ENCODE measurements at places on chromosomes 6 and 20.
A peak's percentile ranks its signal among the peaks of the same experiment; 100 is the strongest.

DNA sequence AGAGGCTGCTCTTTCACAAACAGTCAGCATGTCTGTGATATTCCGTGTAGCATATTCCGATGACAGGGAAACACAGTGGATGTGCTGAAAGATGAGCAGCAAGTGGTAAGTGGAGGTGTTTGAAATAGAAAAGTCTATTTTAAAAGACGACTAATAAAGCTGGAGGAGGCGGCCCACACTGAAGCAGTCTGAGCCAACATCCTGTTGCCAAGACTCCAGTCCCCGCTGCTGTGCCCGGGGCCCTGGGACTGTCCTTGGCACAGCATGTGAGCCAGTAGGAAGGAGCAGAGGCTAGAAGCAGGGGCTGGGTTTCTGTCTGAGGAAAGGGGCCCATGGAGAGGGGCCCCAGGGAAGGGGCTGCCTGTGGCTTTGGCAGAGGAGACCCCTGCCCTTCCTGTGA, 351.5 kb upstream of the CHD6 start:
- no peak for DNase-seq

GRCh38 chr6:20846602-20847028, 312.4 kb downstream of the CDKAL1 start:
- no peak for DNase-seq

- DNase-seq = peak; percentile 48
Observed at GRCh38 chr6:36934901-36935300, 19.6 kb upstream of the PI16 start.

DNA sequence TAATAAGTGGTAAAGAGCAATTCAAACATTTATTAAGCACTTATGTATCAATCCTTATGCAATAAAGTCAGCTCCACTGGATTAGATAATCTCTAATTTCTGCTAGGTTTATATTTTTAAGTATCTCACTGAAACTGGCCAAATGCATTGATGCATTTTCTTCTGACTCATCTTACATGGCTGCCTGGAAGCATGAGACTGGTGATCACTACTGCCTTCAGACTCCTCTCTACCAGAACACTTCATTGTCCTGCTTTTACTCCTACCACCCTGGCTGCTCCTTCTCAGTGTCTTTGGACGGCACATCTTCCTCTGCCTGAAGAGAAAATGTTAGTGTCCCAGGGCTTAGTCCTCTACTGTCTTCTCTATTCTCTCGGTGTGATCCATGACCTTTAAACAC, 7.4 kb downstream of the CEP85L start:
- DNase-seq = no peak

DNA sequence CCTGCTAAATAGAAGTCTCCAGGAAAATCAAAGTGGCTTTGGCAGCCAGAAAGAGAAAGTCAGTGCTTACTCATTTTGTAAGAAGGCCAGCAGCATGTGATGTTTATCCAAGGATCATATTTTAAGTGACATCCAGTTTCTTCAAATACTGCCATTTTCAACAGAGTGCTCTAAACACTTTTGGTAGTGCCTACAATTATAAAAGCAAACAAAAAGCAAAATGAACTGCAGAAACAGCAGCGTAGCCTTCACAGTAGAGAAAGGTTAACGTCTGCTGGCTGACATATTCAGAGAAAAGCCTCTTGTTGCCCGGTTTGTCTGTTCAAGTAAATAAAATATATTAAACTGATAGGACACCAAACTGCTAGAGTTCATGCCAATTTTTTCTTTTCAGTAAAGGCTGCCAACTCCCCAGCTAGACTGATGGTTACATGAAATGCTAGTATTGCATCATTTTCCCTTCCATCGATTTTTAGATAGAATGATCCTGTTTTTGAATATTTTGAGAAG, 705.7 kb upstream of the SLC35B3 start:
- DNase-seq = no peak

DNA sequence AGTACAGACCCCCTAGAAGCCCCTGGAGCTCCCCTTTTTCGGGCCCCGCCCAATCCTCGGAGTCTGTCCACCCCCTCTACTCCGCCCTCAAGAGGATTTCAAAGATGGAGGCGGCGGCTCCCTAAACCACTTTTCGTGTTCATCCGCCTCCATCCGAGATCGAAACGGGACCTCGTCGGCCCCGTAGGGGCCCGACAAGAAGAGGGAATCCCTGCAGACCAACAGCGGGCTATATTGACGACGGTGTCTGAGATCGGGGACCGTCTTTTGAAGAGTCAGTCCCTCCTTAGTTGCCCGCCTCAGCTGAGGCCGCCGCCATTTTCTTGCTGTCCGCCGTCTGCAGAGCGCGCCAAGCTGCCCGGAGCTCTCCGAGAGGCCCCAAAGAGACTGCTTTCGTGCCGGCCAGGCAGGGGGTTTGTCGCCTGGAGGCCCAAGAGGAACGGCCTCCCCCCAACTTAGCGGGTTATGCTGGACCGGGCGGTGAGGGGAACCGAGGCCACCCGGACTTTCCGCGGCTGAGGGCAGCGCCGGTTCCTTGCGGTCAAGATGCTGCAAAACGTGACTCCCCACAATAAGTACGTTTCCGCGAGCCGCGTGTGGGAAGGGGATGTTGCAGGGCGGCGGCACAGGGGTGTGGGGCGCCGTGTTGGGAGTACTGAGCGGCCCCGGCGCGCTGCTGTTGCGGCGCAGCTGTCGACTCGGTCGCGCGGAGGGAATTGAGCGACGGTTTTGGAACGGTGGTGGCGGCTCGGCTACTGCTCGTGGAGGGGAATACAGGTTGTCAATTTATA, 4.2 kb downstream of the BRD2 start:
- DNase-seq = no peak

GRCh38 chr6:43434001-43434840, 6.9 kb downstream of the ABCC10 start:
- DNase-seq = no peak

GRCh38 chr6:107033126-107033525, 5.1 kb downstream of the MTRES1 start:
- DNase-seq = no peak

DNA sequence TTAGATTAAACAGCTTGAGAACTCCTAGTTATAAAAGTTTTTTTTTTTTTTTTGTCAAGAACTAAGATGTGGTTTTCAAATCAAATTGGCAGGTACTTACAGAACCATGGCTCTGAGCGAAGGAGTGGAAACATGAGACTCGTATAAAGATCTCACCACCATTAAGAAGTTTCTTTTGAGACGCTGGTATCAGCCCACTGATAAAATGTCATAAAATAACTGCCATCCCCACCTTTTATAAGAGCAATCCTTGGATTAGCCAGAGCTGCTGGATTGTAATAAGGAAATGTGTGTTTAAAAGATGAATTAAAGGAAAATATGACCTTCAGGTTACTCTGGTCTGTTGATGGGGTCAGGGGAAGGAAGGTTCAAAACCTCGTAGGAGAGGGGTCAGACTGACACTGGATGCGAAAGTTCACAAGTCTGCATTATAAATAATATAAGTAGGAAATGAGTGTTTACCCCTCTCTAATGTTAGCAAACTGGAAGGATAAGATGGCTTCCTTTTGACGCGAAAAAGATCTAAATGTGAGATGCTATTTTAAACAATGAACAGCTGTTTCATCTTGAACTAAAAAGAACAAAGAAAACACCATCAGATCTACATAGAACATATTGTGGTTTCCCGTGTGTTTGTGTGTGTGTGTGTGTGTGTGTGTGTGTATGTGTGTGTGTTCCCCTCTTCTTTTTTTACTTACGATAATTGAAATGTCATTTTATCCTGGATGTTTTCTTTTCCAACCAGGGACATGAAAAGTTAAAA, 386.8 kb upstream of the JAG1 start:
- no peak for DNase-seq

GRCh38 chr6:107418118-107418517, 41.2 kb downstream of the PDSS2 start:
- DNase-seq = peak; percentile 8

- DNase-seq = no peak
Observed at GRCh38 chr20:12416281-12416680, 498.6 kb downstream of the BTBD3 start.

DNA sequence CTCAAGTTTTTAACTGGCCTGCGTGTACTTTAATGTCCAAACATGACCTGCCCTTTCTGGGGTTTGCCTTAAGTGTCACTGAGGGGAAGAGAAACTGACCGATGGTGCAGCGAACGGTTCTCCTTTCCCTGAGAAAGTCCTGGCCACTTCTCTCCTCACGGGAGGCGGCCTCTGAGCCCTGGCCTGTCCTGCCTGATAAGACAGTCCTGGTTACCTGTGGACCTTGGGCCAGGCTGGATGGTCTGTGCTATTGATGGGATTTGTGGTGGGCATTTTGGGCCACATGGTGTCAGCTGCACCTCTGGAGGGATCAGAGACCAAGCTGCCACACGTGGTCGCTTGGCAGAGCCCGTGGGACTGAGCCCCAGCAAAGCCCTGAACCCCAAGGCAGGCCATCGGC, 11.6 kb upstream of the NTSR1 start:
- DNase-seq = no peak

DNA sequence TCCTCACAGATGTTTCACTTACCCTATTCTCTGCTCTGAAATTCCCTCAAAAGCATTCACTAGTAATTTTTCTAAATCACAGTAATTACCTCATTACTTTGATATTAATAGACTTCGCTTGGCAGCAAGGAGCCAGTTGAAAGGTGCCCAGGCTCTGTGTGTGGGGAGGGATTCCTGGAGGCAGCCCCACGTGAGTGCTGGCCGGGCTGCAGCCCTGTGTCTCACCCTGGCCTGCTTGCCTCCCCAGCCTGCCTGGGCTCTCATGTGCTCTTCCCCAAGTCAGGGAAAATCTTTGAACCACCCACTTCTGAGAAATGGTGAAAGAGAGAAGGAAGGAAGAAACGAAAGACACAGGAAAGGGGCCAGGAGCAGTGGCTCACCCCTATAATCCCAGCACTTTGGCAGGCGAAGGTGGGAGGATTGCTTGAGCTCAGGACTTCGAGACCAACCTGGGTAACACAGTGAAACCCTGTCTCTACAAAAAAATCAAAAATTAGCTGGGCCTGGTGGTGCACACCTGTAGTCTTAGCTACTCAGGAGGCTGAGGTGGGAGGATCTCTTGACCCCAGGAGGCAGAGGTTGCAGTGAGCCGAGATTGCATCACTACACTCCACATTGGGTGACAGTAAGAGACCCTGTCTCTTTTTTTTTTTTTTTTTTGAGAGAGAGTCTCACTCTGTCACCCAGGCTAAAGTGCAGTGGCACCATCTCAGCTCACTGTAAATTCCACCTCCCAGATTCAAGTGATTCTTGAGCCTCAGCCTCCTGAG, 20.0 kb upstream of the SNTA1 start:
- DNase-seq = no peak

GRCh38 chr20:50280851-50281655, 90.4 kb downstream of the CEBPB start:
- DNase-seq = no peak

DNA sequence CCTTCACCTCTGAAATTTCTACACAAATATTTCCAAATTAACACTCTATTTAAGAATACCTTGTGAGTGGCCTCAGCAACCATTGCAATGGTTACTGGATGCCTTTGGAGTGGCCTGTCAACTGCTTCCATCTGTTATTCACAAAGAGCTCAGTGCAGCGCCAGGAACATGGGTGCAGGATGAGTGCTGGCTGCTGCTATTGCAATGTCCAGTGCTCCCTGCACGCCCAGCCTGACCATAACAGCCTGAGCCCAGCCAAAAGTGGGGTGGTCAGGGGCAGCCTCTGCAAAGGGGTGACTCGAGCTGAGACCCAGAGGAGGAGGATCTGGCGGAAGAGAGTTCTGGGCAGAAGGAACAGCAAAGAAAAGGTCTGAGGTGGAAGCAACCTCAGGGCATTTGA, 18.4 kb downstream of the CASS4 start:
- no peak for DNase-seq

DNA sequence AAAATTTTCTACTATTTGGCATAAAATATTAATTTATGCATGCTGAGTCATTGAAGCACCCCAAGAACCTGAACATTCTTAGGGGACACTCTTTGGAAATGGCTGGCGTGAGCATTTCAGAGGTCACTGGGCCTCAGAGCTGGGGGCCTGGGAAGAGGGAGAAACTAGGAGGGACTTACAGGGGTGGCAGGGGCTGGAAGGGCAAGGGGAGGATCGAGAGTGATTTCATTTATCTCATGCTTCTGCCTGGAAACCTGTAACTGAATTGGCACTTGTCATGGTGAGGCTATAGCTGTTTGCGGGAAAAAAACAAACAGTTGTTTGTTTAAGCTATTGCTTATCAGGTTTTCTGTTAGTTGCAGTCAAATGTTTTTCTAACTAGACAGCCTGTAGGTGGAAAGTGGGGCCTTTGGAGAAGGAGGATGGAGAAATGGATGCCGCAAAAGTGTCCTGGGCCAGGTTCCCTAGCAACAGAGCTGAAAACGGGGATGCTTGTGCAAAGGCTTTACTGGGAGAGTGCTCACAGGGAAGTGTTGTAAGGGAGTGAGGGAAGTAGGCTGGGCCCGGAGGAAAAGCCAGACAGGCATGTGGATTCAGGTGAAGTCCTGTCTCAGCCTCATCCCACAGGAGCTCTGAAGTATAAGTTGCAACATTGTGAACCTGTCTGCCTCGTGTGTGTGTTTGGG, 36.4 kb upstream of the KAT14 start:
- DNase-seq = no peak

- no peak for DNase-seq
Observed at GRCh38 chr6:11922901-11923300, 89.2 kb upstream of the HIVEP1 start.

DNA sequence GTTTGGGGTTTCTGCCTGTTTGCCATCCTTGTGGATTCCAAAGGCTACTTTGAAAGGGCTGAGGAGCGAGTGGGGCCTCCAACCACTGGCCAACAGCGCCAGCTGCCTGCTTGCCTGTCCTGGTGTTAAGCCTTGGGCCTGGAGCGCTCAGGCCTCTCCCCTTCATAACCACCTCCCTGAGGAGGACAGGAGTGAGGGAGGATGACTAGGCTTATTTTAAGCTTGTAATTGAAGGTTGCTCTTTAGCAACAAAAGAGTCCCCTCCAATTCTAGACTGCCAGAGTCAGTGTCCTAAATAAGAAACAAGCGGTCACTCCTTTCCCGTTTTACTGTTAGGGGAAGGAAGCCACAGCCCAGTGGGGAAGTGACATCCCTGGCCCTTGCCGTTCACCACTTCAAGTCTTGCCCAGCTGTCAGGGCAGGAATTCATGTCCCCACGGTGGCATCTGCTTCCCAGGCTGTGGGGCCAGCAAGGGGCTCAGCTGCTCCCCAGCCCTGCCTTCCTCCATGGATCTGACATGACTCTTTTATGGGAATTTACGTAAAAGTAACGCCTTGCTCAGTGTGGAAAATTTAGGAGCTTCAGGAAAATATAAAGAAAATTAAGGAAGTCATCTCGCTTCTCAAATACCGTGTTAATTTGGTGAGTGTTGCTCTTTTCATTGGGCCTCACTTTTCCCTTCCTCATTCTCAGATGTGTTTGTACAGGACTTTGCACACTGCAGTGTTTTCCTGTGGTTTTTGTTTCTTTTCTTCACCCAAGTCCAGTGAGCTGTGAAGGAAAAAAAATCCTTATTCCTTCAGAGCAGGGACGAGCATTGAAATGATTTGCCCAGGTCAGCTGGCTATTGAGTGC, 57.8 kb downstream of the SSR1 start:
- DNase-seq = no peak

GRCh38 chr6:148791372-148791771, 44.5 kb downstream of the UST start:
- DNase-seq = no peak

Data from foreskin keratinocyte (primary cell).